ENCODE measurements at places on chromosomes 13 and 19. TPM values are rescaled to one million over a fixed set of nuclear protein-coding genes. Genes with fewer than 3 reads are reported as not detected.

GRCh38 chr19:48501494-48502349, 9.9 kb downstream of the LMTK3 start:
- DNase-seq: no peak

- DNase-seq: no peak
Measured at GRCh38 chr13:27006519-27007161, 165.0 kb downstream of the USP12 start.

GRCh38 chr13:23851106-23851505, 38.1 kb downstream of the MIPEP start:
- DNase-seq: no peak

DNA sequence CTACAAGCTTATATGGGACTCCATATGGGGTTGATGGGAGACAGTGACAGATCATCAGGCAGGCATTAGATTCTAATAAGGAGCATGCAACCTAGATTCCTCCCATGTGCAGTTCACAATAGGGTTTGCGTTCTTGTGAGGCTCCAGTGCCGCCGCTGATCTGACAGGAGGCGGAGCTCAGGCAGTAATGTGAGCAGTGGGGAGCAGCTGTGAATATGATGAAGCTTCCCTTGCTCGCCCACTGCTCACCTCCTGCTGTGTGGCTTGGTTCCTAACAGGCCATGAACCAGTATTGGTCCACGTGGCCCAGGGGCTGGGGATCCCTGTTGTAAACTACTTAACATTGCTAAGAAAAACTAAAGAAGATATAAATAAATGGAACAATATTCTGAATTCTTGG, 378.4 kb downstream of the KCNRG start:
- no peak for DNase-seq

DNA sequence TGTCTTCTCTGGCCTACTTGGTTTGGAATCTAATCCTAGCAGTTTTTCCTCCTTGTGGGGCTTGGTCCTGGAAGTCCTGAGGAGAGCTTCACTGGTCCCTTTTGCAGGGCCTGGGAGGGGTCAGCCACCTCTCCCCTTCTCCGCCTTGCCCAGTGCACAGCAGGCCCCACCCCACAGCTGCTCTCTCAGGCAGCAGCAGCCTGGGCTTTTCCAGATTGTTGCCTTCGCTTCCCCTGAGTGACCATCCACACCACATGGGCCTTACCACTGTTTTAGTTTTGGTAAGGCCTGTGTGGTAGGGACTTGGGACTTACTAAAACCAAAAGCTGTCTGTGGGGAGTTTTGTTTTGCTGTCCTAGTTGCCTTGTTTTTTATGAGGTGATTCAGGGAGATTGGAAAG, 11.5 kb downstream of the MPHOSPH8 start:
- DNase-seq: no peak

DNA sequence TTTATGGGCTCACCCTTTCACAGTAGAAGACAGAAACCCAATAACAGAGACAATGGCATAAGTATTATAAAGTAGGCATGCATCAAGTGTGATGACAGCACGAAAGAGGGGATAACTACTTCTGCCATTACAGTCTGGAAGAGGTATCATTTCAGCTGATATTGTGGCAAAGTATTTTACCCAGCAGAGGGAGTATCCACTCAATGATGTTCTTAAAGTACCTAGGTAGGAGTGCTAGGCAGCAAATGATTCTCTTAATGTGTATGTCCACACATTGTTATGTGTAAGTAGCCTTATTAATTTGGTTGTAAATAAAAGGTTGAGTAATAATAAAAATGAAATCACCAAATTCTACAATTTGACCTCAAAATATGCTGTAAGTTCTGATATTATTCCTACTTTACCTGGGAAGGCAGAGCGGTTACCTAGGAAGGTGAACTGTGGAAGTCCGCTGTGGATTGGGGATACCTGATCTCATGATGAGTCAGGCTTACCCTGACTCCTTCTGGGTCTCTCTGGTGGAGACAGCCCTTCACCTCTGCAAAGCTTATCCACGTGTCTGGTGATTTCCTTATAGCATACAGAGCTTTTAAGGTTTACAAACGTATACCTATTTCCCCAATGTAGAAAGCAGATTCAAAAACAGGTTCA, 4.1 kb upstream of the UBAC2 start:
- no peak for DNase-seq

DNA sequence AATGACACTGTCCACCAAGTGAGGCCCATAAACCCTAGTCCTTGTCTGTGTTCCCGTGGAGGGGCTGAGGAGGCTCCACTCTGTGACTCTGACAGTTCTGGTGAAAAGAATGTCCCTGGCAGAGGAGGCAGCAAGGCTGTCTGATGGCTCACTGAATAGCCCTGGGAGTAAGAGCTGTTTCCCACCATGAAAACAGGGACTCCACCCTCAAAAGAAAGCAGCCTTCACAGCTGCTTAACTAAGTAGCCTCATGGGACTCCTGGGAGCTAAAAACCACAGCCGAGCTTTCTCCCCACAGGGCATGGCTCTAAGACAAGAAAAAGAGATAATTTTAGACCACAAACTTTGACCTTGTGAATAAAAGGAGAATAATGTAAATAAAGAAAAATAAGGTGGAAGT, 135.1 kb upstream of the FRY start:
- DNase-seq: no peak

- no peak for DNase-seq
Measured at GRCh38 chr19:38867171-38867780, 10.8 kb downstream of the RINL start.

GRCh38 chr13:52405369-52405766, 604 bp downstream of the THSD1 start:
- DNase-seq: no peak

- no peak for DNase-seq
Measured at GRCh38 chr19:50952910-50953309, at the start of gene KLK5. Gene KLK5 (minus strand): TSS chr19:50953038. CDS start chr19:50952657, 381 bp downstream.

- DNase-seq: no peak
Measured at GRCh38 chr19:6260376-6260775, 19.4 kb downstream of the MLLT1 start.

NR2F6 gene
- total RNA-seq: 42.1 TPM

C5AR1 gene
- 5.0 TPM for total RNA-seq

ZNF667 gene
- 2.1 TPM for total RNA-seq

CASP14 gene
- not detected for total RNA-seq

Measured in esophagus muscularis mucosa (tissue), 4 donors.